ENCODE measurements at places on chromosomes 1 and 21.

GRCh38 chr21:41189150-41189745 is 21.3 kb downstream of the BACE2 start:
- DNase-seq: no peak

DNA sequence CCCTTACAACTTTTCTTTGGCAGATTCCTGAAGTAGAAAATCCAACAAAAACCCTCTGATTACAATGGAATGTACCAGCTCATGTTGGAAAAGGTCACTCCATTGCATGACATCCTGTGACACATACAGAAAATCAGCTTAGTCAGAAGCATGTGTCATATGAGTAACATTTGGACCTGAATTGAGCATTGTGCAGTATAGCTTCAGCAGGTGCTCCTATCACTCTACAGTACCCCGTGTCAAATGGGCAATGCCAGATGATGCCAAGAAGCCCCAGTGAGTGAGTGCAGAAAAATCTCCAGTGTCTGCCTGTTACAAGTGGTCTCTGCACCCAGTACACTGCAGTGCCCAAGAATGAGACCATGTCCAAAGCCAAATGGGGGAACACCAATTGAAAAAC is 129.7 kb upstream of the RUNX1 start:
- no peak for DNase-seq

DNA sequence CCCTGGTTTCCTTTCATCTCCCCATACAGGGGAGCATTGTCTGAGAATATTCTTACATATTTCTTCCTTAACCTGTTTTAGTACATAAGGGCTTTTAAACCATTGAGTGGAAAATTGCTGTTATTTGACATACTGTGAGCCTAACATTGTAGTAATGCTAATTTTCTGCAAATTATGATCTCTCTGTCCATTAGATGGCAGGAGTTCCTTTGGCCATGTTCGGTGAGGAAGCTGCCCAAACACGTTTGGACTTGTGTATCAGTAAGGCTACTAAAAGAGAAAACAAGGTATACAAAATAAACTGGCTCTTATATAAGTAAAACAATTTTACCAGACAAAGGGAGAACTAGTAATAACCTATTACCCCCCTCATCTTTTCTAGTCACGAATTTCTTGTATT is 29.2 kb downstream of the CDC7 start:
- DNase-seq: no peak

- DNase-seq: no peak
Observed at GRCh38 chr1:16085522-16085921, 12.1 kb upstream of the FAM131C start.

DNA sequence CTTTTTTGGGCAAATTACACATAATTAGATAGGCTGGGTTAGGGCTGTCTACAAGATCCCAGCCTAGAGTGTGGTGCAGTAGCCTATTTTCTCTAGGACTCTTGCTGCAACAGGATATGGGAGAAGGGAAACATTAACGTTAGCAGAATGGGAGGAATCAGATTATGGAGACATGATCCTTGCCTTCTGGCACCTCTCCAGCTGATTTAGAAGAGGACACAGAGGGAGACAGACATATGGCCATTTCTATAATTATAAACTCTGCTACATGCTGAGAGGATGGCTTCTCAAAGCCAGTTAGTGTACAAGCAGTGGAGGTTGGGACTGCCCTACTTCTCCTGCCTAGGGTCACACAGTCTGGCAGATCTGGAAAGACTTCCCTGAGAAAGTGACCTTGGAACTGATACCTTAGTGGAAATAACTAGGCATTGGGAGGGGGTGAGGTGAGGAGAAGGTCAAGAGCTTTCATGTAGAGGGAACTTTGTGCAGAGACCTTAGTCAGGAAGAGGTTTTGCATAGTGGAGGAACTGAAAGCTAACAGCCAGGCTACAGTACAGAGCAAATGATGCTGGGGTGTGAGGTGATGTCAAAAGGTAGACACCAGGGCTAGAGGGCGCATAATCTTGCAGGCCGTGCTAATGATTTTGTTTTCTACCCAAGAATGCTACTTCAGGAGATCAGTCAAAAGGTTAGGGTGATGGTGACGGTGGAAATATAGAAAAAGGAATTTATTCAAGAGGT is 1.2 kb upstream of the CD1D start:
- no peak for DNase-seq

DNA sequence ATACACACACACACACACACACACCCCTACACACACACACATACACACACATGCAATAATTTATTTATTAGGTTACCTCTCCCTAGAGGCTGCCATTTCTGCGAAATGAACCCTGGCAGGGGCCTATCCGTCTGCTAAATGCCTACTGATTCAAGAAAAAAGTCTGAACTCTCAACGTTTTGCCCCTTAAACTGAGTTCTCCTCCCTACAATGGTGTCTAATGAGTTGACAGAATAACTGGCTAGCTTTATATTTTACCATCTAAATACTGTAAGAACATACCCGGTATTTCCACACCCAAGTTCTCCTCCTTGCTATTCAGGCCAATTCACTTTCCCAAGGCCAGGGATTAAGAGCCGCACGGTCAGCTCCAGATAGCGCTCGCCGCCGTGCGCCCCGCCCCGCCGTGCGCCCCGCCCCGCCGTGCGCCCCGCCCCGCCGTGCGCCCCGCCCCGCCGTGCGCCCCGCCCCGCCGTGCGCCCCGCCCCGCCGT is 339 bp upstream of the RNPC3 start:
- DNase-seq: peak; percentile 36

DNA sequence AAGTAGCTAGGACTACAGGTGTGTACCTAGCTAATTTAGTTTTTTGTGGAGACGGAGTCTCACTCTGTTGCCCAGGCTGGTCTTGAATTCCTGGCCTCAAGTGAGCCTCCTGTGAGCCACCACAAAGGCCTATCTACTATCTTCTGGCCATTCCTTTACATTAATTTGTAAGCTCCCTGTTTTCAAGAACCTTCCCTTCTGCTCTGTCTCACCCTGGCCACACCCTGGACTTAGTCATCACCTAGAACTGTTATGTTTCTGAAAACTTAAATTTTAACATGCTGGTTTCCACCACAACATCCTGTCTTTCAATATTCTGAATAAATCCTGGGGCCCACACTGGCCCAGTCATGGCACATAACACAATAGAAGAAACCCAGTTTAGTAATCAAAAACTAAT is 4.9 kb upstream of the B4GALT3 start:
- no peak for DNase-seq

DNA sequence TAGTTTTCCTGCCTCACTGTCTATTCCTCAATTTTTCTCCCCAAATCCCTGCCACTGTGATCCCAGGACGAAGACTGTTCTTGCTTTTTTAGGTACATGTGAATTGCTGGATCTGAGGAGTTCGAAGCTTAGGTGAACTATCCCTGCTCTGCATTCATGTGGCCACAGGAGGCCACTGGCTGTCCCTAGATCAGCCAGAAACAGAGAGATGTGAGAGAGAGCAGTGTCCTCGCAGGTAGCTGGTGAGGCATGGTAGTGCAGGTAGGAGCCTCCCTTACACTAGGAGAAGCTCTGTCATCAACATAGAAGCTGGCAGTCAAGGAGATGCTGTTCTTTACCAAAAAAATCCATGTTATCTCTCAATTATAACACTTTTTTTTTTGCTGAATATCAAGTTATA is 71.5 kb downstream of the USP24 start:
- DNase-seq: peak; percentile 81

- no peak for DNase-seq
Observed at GRCh38 chr1:213541641-213542040, 446.1 kb upstream of the PROX1 start.

DNA sequence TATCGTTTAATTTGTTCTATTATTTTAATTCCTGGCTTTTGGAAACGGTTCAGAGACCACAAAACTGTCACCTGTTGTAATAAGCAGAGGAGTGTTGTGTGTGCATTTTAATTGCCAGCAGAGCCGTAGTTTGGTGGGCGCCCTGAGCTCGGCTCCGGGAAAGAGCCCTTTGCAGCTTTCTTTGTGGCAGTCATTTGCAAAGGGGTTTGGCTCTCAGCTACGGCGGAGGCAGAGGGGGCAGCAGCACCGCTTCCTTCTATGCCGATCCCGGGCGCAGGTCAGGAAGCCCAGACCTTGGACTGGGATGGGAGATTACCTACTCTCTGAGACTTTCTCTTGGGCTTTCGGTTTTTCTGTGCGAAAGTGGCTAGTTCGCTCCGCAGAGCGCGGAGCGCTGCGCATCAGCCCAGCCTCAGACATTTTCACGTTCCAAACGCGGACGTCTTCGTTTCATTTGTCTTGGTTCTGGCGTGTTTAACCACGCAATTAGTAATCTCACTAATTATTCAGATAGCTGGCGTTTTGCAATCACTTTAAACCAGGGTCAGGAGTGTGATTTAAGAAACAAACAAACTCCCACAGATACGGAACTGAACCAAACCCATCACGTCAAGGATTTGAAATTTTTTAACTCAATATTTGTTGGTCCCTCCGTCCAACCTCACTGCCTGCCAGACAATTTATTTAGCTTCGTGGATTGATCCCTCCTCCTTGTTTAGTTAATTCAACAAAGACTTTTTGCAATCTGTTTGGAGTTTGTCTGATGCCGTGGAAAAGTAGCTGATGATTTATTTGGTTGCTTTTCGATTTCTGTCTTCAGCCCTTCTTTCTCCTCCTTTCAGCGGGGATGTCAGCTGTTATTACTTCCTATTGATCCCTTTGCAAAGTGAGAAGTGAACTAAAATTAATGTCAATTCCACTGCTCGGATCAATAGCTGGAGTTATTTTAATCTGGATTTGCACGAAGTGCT is 3.9 kb downstream of the RNF220 start:
- no peak for DNase-seq

- DNase-seq: no peak
Observed at GRCh38 chr1:25031966-25032667, 102.0 kb upstream of the RUNX3 start.

GRCh38 chr1:87915771-87916170 is 587.1 kb downstream of the LMO4 start:
- no peak for DNase-seq

DNA sequence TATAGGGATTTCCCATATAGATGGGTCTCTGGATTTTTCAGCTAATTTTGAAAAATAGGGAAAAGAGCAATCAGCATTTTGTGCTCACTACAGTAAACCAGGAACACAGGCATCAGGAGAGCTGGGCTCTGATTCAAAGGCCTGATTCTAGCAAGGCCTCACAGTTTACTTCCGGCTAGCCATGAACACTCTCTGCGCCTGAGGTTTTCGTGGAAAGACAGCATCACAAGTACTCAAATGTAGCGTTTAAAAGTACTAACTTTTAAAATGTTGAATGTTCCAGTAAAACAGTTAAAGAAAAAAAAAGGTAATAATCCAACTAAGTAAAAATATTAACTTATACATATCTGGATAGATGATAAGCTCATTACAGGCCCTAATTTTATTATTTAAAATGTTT is 120.6 kb downstream of the SLC45A1 start:
- no peak for DNase-seq

- peak; percentile 62 for DNase-seq
Observed at GRCh38 chr1:154176337-154176736, 15.6 kb downstream of the TPM3 start.
